EL (cell line): ENCODE measurements at places on chromosomes 13 and 19.

DNA sequence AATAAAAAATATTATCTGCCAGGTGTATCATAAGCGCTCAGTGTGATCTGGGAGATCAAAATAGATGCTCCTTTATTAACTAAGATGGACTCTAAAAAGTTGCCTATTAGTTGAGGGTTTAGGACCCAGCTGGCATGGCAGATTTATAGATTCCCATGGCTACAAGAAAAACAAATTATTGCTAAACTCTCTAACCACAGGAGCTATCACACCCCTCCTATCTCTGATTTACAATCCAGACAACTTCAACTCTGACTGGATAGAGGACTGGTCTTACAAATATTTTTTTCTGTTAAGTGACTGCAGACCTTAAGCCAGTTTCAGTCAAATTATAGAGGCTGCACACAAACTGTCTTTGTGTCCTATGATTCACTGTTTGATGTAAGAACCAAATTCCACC is 45.4 kb upstream of the MYCBP2 start:
- peak; percentile 13 for DNase-seq

DNA sequence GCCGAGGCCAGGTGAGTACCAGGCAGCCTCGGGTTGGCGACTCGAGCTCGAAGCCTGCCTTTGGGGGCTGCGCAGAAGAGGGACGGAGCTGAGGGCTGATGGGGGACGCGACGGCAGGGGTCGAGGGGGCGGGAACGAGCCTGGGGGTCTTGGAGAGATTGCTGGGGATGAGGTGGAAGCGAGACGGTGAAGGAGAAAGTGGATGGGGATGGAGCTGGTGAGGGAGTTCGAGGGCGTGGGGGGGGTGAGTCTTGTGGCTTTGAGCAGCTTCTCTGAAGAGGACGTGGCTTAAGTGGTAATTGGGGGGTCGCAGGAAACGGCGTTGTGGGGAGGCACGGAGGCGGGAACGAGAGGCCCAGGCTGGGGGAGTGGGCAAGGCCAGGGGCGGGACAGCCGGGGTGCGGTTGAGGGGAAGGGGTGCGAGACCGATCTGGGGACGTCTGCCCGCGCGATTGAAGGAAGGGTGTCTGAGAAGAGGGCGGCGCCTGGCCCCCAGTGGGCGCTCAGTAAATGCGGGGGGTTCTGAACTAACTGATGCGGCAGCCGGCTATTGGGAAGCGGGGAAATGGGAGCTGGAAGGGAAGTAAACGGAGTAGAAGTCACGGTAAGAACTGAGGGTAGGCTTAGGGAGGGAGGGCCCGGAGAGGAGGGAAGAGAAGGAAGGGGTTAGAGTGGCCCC is 426 bp downstream of the MYO9B start:
- peak; percentile 46 for DNase-seq

DNA sequence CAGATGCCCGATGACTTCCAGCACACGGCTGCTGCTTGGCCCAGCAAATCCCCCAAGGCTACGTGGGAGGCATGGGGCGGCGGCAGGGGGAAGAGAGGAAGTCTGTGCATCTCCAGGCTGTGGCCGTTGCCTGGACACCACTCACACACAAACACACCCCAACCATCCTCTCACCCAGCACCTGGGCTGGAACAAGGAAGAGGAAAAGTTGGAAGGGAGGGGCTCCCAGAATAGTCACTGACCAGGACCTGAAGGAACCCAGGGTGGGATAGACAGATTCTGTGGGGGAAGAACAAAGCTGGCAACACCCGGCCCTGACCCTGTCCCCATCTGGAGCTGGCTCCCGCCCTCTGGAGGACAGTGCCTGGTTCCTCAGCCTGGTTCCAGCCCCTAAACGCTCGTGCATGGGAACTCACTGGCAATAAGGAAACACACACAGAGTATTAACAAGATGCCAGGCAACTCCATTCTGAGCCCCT is 11.2 kb downstream of the PPP6R1 start:
- DNase-seq = peak; percentile 30

- peak; percentile 47 for DNase-seq
Measured at GRCh38 chr19:28929006-28929405, 283.9 kb downstream of the UQCRFS1 start.

DNA sequence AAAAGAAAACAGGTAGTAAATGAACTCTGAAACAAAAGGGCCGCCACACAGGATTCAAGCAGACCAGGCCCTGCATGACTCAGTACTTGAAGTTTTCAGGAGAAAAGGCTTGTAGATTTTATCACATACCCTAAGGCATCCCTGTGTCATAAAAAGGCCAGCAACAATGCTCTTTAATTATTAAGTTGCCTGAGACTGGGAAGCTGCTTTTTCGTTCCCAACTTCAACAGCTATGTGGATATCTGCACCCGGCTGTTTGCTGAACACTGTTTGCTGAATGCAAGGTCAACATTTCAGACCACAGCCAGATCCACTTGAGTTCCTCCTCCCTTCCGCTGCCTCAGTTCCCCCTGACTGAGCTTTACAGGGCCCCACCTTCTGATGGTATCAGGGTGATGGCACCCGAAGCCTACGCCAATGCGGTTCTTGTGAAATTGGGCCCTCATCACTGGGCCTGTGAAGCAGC is 6.1 kb upstream of the ECH1 start:
- DNase-seq = peak; percentile 83

- peak; percentile 54 for DNase-seq
Measured at GRCh38 chr19:1847684-1848398, 442 bp downstream of the REXO1 start.

GRCh38 chr13:108662528-108662927 is 33.1 kb downstream of the MYO16 start:
- DNase-seq = no peak

DNA sequence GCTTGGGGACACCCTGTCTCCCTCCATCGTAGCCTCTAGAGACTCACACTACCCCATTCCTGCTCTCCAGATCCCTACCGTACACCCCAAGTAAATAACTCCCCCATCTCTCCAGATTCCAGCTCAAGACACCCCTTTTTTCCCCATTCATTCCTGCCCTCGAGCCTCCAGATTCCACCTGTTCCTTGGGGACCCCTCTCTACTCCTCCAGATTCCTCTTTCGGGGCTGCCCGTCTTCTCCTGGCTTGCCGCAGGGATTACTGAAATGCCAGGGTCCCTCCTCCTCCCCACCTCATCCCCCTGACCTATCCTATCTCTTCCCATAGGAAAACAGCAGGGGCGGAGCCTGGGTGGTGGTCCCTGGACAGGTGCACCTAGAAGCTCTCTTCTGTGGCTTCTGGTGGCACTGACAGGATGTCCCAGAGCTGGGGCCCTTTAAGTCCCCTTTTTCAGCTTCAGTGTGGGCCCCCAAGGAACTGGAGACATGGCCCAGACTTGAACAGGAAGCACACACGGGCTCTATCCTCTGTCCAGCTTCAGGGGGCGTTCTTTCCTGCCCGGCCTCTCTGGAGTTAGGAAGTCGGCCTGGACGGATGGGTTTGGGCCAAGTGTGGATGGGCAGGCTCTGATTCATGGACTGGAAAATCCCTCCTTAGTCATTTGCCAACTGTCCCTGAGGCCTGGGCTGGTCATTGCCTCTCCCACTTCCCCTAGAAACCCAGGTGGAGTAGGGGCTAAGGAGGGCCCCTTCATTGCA is 1.2 kb downstream of the ZSWIM4 start:
- peak; percentile 98 for DNase-seq

DNA sequence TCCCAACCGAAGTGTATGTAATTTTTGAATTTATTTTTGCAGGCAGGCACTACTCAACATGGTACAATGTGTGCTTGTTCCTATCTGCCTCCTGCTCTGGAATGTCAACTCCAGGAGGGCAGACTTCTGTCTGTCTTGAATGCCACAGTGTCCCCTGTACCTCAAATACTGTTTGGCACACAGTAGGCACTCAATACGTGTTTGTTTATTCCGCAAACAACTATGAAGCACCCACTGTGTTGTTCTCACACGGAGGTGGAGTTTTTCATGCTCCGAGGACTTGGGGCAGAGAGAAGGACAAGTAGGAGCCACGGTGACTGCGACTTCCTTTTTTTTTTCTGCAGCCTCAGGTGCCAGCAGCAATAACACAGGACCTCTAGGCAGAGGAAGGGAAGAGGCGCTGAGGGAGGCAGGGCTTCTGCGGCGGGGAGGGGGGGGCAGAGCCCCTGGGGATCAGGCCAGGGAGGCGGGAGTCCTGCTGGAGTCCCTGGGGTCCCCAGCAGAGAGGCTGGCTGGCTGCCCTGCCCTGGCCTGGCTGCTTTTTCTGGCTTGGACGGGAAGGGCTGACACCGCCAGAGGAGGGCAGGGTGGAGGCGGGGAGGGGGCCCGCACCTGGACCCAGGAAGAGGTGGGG is 29.3 kb upstream of the TNFAIP8L1 start:
- no peak for DNase-seq

- no peak for DNase-seq
Measured at GRCh38 chr13:44826591-44827350, 162.5 kb downstream of the NUFIP1 start.

GRCh38 chr13:52112591-52112990 is 16.3 kb downstream of the NEK5 start:
- no peak for DNase-seq

DNA sequence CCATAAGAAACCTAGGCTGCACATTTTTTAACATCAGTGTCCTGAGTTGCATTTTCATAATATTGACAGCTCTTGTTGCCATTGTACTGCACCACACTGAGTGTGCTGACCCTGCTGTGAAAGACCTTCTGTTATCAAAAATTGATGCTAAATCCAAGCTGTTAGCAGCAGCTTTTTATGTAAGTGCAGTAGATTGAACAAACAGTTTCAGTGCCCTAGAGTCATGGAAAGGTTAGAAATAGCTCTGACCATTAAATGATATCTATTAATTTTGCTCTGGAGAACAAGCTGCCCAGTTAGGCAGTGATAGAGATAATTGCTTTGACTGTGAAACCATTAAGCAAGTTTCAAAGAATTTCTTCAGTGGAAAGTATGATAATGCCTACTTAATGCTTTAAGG is 1289.2 kb upstream of the PCDH20 start:
- DNase-seq = no peak

DNA sequence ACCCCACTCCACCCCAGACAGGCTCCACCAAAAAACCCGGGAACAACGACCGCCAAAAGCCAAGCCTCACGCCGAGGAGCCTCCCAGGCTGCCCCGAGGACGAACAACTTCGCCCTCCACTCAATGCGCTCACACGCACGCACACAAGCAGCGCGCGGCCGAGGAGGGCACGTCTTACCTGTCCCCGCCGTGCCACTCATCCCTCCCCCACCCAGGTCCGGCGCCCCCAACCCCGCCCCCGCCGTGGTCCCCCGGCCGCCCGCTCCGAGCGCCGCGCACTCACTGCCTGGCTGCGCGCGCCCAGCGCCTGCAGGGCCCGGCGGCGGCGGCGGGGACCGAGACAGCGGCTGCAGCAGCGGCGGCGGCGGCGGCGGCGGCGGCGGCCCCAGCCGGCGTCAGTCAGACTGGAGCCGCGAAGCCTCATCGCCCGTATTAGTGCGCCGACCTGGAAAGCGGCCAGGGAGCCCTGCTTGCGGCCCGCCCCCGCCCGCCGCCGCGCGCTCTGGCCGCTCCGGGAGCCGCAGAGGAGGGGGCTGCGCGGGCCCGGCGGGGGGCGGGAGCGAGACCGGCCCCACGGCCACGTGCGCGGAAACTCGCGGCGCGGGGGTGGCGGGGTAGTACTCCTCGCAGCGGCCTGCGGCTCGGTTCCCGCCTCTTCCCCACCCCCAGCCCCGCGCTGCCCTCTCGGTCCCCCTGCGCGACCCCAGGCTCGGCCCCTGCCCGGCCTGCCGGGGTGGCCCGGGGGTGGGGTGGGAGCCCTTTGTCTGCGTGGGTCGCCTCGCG is at the start of gene SMAD9:
SMAD9 (minus strand) TSS at position 406 of the 783 bp plus-strand sequence. CDS start 40,549 bp downstream, outside the sequence.
- DNase-seq = peak; percentile 65

- DNase-seq = peak; percentile 43
Measured at GRCh38 chr13:33284031-33284430, 1.5 kb downstream of the STARD13 start.

DNA sequence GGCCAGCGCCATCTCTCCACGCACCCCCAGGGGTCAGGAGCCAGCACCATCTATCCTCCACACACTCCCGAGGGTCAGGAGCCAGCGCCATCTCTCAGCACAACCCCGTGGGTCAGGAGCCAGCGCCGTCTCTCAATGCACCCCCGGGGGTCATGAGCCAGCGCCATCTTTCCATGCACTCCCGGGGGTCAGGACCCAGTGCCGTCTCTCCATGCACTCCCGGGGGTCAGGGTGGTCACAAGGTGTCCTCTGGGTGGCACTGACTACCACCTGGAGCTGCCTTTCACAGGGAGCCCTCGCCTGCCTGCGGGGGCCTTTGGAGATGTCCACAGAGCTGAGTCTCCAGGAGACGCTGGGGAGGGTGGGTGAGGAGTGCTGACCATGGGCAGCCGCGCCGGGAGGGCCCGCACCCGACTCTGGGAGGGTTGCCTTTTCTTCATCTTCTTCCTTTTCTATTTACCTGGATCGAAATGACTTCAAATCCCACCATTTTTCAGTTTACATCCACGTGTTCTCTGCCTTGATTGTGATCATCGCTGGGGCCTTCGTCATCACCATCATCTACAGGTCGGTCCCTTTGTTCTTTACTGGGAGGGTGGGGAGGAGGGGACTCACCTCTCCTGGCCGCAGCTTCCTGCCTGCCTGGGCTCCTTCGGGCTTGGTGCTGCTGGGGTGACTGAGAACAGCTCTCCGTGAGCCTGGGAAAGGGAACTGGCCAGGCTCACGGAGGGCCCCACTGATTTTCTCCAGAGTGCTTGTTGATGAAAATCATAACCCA is 19.1 kb downstream of the TEX29 start:
- DNase-seq = no peak

- DNase-seq = peak; percentile 81
Measured at GRCh38 chr19:10936661-10937084, 8.1 kb downstream of the TIMM29 start.

- DNase-seq = peak; percentile 64
Measured at GRCh38 chr13:31629085-31629780, 110.1 kb upstream of the RXFP2 start.

- DNase-seq = no peak
Measured at GRCh38 chr13:33526718-33527117, 241.2 kb upstream of the STARD13 start.

- DNase-seq = peak; percentile 38
Measured at GRCh38 chr19:28966737-28967399, 246.1 kb downstream of the UQCRFS1 start.

- DNase-seq = no peak
Measured at GRCh38 chr13:110293037-110293436, 13.9 kb downstream of the COL4A1 start.

DNA sequence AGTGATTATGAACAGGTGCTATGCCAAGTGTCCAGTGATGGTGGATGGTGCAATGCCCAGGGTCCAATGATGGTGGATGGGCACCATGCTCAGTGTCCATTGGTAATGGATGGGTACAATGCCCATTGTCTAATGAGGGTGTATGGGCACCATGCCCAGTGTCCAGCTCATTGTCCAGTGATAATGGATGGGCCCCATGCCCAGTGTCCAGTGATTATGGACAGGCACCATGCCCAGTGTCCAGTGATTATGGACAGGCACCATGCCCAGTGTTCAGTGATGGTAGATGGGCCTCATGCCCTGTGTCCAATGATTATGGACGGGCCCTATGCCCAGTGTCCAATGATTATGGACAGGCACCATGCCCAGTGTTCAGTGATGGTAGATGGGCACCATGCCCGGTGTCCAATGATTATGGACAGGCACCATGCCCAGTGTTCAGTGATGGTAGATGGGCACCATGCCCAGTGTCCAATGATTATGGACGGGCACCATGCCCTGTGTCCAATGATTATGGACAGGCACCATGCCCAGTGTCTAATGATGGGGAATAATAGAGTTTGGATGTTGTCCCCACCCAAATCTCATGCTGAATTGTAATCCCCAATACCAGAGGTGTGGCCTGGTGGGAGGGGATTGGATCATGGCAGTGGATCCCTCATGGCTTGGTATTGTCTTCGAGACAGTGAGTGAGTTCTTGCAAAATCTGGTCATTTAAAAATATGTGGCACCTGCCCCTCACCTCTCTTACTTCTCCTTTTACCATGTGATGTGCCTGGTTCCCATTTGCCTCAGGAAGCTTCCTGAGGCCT is 87.8 kb downstream of the ANKRD10 start:
- DNase-seq = no peak
